ENCODE measurements at places on chromosomes 12 and 14. TPM values are rescaled to one million over a fixed set of nuclear protein-coding genes. Genes with fewer than 3 reads are reported as not detected.

DNA sequence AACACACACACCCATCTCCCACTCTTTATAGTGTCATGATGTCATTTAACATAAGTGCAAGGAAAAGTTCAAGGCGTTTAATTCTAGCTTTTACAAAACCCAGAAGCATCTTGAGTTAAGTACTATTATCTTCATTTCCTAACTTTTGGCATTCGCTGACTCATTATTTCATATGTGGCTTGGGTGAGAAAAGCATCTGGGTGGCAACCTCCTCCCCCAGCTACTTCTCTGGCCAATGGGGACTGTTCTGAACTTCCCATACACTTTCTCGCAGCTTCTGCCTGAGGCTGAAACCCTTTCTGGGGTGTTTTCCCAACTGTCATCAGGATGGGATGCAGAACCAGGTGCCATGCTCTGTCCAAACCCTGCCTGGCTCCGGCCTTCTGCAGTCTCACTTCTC is 2.8 kb upstream of the MARK3 start:
- no peak for DNase-seq

DNA sequence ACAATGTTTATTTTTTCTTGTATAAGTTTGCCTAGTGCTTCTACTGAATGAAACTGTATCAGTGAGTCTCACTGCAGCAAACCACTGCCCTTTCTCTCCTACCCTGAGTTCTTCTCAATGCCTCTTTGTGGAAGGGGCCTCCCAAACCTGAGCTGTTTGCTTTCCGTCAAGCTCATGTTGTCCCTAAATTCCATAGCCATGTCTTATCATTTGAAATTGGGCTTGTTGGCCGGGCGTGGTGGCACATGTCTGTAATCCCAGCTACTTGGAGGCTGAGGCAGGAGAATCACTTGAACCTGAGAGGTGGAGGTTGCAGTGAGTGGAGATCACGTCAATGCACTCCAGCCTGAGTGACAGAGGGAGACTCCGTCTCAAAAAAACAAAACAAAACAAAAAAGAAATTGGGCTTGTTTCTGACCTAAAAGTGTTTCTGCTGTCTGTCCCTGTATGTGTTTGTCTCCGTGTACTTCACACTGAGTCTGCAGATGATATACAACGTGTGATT is 1.8 kb upstream of the CSRP2 start:
- no peak for DNase-seq

GRCh38 chr14:96811985-96812667 is 14.9 kb downstream of the VRK1 start:
- no peak for DNase-seq

SLC25A29 gene
- 46.8 TPM for total RNA-seq

- no peak for DNase-seq
Measured at GRCh38 chr14:33435911-33436689, 497.4 kb downstream of the NPAS3 start.

DNA sequence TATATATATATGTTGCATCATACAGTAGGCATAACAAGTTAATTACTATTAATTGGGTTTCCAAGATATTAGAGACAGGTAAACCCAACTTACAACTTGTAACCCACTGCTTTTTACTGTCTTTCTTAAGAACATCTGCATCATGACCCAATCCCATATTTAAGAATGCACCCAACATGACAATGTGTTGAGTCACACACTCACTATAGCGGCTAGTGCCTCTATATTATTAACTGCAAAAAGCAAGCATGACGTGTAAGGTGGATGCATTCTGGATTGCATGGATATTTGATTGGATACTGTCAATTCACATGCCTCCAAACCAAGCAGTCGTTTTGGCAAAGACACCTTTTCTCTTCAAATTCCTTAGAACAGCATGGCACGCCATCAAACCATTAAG is 68.2 kb downstream of the KSR2 start:
- no peak for DNase-seq

TSPAN9 gene
- 70.4 TPM for total RNA-seq

DNA sequence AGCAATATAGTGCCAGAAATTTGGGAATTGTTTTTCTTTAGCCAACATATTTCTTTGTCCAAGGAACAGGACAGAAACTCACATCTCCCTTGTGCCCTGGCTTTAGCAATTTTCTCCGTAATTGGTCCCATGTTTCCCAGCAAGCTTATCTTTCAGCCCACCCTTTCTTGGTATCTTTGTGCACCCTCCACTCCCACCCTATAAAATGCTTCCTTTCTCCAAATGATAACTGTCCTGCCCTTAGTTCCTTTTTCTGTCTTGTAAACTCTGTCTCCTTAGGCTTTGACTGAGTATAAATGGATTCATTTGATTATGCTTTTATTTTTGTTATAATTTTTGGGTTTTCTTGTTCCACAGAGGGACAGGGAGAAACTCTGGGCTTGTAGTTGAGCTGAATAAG is 442.8 kb downstream of the ATP23 start:
- DNase-seq = no peak

IL31 gene
- not detected for total RNA-seq

KRT5 gene
- total RNA-seq = 0.18 TPM

Data from cerebellum (tissue), 4 donors.